Large intestine (tissue), 12 donors: ENCODE measurements at places on chromosomes 3 and 15.
A peak's percentile ranks its signal among the peaks of the same experiment; 100 is the strongest.

GRCh38 chr3:56862352-56863062, 60.8 kb upstream of the ARHGEF3 start:
- H3K36me3 ChIP-seq = no peaks in the 10 kb centered on the region
- no peaks in the 10 kb centered on the region for H3K4me1 ChIP-seq
- H3K27me3 ChIP-seq = no peaks in the 10 kb centered on the region
- no peak overlapping the region for H3K4me3 ChIP-seq

GRCh38 chr3:76470285-76470684, 569.6 kb upstream of the ROBO2 start:
- no peak for DNase-seq
- H3K36me3 ChIP-seq = no peaks in the 10 kb centered on the region
- H3K27ac ChIP-seq = no peak overlapping the region
- H3K27me3 ChIP-seq = no peaks in the 10 kb centered on the region
- H3K4me3 ChIP-seq = no peak overlapping the region

- H3K4me3 ChIP-seq = no peak overlapping the region
- H3K27me3 ChIP-seq = no peaks in the 10 kb centered on the region
- H3K27ac ChIP-seq = no peak overlapping the region
- no peaks in the 10 kb centered on the region for H3K4me1 ChIP-seq
Observed at GRCh38 chr3:140767566-140767965, 89.7 kb downstream of the TRIM42 start.

DNA sequence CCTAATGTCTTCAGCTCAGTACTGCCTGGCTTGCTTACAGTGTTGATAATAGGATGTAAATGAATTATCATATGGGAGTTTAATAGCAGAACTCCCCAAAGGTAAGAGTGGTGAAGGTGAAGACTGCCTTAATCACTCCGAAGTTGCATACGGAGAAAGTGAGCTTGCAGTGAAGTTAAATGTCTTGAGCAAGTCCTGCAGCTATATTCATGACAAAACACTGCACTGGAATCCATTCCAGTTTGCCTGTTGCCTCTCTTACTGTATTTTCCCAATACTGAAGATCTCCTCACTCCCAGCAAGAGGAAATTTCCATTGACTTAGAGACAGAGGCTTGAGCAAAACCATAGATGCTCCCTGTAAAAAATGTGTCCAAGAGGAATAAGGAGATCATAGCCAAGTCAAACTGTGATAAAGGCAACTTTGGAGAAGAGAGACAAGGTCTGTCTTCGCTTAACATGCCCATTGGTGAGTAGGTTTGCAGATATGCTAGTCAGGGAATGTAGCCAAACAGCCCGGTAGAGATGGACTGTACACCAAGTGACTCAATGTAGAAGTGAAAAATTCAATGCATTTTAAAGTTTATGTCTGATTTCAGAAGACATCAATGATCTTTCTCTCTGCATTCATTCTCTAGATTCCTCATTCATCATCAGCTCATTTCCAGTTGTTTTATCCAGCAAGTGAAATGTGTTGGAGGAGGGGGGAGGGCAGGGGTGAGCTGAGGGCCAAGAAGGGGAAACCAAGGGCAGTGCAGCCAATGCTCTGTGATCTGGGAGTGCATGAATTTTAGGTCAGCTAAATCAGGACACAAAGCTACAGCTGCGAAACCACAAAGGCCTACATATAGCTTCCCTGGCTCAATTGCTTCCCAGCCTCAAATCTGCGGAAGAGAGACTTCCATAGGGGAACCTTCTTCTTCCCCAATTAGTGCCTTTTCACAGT, 667.1 kb upstream of the NR2F2 start:
- DNase-seq = no peak
- H3K36me3 ChIP-seq = no peaks in the 10 kb centered on the region
- peaks cover 2% of the 10 kb centered on the region for H3K27me3 ChIP-seq
- no peak overlapping the region for H3K27ac ChIP-seq
- H3K4me1 ChIP-seq = no peaks in the 10 kb centered on the region
- no peak overlapping the region for H3K4me3 ChIP-seq

DNA sequence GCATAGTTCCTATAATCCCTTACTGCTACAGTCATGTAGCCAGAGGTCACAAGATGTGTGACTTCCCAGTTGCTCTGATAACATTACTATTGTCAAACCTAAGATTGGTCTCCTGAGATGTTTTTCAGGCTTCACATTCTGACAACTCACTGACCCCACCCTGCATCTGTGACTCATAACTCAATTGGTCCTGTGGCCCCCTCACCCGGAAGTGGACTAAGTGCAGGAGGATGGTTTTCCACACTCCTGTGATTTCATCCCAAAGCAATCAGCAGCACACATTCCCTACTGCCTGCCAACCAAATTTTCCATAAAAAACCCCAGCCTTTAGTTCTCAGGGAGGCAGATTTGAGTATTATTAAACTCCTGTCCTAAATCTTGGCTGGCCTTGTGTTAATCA, 564.9 kb upstream of the ZNF385D start:
- H3K27ac ChIP-seq = no peak overlapping the region
- H3K36me3 ChIP-seq = no peaks in the 10 kb centered on the region
- H3K4me3 ChIP-seq = no peak overlapping the region
- H3K4me1 ChIP-seq = no peaks in the 10 kb centered on the region

DNA sequence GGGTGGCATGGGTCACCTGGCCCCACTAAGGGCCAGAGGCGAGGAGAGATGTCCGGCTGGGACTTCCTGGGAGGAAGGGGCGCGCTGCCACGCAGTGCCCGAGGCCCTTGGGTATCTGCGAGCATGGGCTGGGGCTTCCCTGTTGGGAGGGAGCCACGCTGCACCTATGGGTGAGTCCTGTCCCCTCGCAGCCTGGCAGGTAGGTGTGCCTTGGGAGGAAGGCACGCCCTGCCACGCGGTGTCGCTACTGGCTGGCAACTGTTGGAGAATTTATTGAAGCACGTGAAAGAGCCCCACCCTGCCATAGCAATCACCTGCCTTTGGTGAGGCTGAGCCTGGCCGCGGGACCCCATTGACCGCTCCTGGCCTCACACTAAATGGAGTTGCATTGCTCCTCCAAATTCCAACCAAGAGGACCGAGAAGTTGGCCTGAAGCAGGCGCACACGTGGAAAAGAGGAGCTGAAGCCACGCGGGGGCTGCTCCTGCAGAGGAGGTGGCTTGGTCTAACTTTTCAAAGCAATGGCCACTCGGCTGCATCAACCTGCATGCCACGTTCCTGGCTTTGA, 134.2 kb downstream of the TJP1 start:
- no peaks in the 10 kb centered on the region for H3K27me3 ChIP-seq
- no peak overlapping the region for H3K4me3 ChIP-seq
- DNase-seq = peak; percentile 82
- peaks cover 20% of the 10 kb centered on the region for H3K4me1 ChIP-seq
- no peaks in the 10 kb centered on the region for H3K36me3 ChIP-seq

DNA sequence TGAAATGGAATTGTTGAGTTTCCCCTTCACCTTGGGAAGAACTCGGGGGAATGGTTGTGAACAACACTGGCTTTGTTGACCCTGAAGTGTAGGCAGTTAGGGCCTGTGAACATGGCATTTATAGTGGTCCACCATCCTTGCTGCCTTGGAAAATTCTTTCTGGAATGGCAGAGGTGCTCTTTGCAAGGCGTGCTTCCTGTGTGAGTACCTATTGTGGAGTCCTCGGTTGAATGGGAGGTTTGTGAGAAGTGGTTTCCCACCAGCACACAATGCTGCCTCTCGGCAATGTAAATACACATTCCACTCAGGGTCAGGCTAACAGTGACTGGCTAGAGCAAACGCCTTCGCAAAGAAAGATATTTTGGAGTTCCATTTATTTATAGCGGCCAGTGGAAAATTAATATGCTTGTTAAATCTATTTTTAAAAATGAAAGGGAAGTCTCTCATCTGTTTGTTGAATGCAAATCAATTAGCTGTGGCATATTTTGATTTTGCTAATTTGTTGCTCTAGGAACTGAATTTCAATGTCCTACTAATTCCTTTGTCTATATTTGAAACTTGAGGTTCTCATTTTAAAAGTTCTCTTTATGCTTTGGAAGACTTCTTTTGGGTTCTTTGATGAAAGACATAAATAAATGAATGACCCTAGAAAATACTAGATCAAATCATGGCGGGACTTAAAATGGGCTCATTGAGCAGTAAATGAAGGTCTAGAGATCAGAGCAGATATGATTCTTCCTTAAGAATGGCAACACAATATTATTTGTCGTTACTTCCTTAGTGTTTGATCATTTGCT, 59.5 kb downstream of the FNDC3B start:
- DNase-seq = no peak
- no peaks in the 10 kb centered on the region for H3K27me3 ChIP-seq
- peaks cover 18% of the 10 kb centered on the region for H3K4me1 ChIP-seq
- no peak overlapping the region for H3K4me3 ChIP-seq
- no peak overlapping the region for H3K27ac ChIP-seq

DNA sequence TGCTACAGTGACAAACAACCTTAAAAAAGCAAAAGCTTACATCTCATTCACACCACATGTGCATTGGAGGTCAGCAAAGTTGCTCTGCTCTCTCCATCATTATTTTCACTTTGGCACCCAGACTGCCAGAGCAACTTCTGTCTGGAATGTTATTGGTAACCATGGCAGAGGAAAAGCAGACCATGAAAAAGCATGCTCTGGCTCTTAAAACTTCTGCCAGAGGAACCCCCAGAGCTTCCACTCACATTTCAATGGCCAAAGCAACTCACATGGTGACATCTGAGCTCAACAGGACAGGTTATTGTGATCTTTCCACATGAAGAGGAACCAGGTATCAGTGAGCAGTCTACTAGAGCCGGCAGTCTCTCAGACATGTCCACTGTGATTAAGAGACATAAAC, 21.9 kb upstream of the FRMD5 start:
- no peak overlapping the region for H3K27ac ChIP-seq
- H3K36me3 ChIP-seq = no peaks in the 10 kb centered on the region
- no peak overlapping the region for H3K4me3 ChIP-seq
- peaks cover 8% of the 10 kb centered on the region for H3K27me3 ChIP-seq
- no peaks in the 10 kb centered on the region for H3K4me1 ChIP-seq
- no peak for DNase-seq
